NCI-H1105 (cell line): ENCODE measurements at places on chromosomes 5 and 9.

- DNase-seq = no peak
Measured at GRCh38 chr5:92409134-92409533, 1026.0 kb upstream of the ARRDC3 start.

DNA sequence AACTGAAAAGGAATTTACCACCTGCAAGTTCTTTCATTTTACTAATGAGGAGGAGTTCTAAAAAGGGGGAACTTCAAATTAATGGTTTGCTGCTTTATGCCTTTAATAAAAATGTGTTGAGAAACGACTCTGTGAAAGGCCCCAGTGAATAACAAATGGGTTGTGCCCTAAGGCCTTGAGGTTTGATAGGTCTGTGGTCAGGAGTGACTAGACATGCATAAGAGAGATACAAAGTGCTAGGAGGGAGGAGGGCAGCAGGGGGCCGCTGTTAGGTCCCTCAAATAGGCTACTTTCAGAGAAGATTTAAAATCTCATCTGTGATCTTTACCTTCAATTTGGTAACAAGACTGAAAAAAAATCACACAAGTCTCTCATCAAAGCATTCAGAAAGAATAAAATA is 58.3 kb downstream of the FAM81B start:
- DNase-seq = no peak

- DNase-seq = no peak
Measured at GRCh38 chr9:8221462-8221861, 421.9 kb upstream of the DMAC1 start.

- DNase-seq = no peak
Measured at GRCh38 chr9:124346347-124347163, 68.7 kb downstream of the PSMB7 start.

GRCh38 chr9:84846906-84847305 is 177.4 kb downstream of the NTRK2 start:
- DNase-seq = no peak

- no peak for DNase-seq
Measured at GRCh38 chr5:160270704-160271103, 41.4 kb downstream of the FABP6 start.

DNA sequence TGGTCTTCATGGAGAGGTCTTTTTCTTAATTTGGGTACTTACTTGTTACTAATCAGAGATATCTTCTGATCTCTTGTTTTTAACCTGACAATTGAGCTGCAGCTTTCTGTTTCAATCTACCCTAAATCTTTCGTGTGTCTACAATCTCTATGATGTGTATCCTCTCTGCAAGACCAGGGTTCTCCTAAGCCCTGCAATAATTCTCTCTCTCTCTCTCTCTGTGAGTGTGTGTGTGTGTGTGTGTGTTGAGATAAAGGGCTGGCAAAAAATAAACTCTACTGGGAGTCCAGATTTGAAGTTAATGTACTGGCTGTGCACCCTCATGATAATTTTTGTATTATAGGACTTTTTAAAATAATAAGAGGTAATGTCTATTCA is 57.8 kb upstream of the FBXL7 start:
- no peak for DNase-seq
